ENCODE measurements at places on chromosomes 11 and 22.

- DNase-seq = no peak
These were observed 3.7 kb downstream of the TSG101 start for GRCh38 chr11:18523084-18523483.

DNA sequence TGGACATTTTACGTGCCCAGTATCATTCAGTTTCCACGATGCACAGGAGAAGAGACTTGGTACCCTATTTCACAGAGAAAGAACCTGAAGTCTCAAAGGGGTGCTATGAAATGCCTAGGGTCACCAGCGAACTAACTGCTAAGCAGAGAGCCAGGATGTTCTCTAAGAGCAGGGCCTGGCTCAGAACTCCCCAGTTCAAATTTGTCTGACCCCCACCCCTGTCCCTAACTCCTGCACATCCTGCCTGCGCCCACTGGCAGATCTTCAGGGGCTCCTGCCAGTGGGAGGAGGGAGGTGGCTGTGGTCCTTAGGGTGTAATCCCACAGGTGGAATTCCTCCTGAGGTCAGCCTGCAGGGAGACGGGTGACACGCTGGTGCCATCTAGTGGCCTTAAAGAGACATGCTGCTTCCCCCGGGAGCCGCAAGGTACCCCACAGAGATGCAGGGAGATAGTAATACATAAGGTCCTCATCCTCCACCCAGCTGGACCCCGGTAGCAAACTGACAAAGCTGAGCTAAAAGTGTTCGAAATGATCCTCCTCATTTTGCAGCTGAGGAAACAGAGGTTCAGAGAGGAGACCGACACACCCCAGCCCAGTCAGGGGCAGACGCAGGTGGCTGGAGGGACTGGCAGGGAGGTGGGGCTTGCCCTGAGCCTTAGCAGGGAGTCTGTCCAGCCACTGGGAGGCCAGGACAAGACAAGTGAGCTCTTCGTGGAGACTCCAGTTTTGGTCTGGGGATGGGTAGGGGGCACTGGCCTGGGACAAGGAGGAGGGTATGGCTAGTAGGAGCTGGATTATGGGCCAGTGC is 34.1 kb downstream of the MB start:
- DNase-seq = peak; percentile 70

DNA sequence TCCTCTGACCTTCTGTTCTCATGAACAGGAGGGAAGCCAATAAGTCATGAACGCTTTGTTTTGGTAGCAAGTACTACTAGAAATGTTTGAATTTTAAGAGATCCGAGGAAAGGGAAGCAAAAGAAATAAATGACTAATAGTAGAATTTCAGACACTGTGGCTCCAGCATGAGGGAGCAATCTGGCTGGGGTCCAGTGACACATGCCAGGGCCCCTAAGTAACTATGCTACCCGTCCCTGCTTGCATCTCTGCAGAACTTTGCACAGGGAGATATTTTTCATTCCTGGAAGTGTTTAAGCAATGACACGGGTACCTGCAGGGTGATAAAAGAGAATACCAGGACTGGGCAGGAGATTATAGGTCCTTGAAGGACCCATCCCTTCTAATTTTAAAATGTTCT is 7.3 kb upstream of the ADAMTS8 start:
- DNase-seq = peak; percentile 78

GRCh38 chr22:36439481-36440271 is 41.8 kb downstream of the TXN2 start:
- DNase-seq = peak; percentile 98

- peak; percentile 79 for DNase-seq
These were observed 74.0 kb upstream of the PHF21B start for GRCh38 chr22:45083659-45084305.

- no peak for DNase-seq
These were observed 10.3 kb downstream of the CAT start for GRCh38 chr11:34449013-34449412.

GRCh38 chr11:102411142-102411541 is 41.4 kb downstream of the TMEM123 start:
- DNase-seq = no peak

GRCh38 chr11:82533628-82534327 is 199.9 kb downstream of the FAM181B start:
- no peak for DNase-seq

GRCh38 chr11:112361396-112361795 is 100.7 kb upstream of the PLET1 start:
- no peak for DNase-seq

- no peak for DNase-seq
These were observed 228.5 kb upstream of the SESN3 start for GRCh38 chr11:95459291-95460042.

- DNase-seq = no peak
These were observed 5.0 kb downstream of the NAGA start for GRCh38 chr22:42065438-42066125.

DNA sequence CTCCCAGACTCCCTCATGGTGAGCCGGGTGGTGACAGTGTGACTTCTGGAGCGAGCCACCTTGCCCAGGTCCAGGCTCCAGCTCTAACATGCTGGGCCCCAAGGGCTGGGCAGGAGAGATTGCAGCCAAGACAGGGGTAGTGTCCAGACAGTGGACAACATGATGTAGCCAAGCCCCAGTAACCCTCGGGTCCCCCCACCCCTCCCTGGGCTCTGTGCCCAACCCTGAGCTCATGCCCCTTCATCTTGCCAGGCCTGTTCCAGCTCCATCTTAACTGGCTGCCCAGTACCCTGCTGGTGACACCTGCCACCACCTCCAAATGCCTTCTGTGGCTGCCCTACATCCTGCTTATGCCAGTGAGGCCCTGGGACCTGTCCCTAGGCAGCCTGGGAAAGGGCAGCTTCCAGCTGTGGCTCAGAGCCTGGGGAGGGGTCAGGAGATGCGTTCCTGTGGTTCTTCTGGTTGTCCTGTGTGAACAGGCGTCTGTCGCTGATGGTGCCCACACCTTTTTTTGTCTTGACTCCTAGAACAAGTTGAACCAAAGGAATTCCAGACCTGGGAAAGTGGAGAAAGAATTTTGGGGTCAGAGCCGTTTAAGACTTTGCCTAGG is 12.5 kb upstream of the SYT12 start:
- DNase-seq = no peak

- DNase-seq = peak; percentile 11
These were observed 14.1 kb downstream of the CAPRIN1 start for GRCh38 chr11:34065505-34066203.
